Right ventricle myocardium inferior (tissue), 1 donor: ENCODE measurements at places on chromosomes 16 and 17. TPM values are rescaled to one million over a fixed set of nuclear protein-coding genes. Genes with fewer than 3 reads are reported as not detected.

GRCh38 chr17:7445619-7445968, 733 bp downstream of the CHRNB1 start:
- DNase-seq = no peak

GRCh38 chr17:40015998-40016985, 1.1 kb downstream of the CSF3 start:
- no peak for DNase-seq

DNA sequence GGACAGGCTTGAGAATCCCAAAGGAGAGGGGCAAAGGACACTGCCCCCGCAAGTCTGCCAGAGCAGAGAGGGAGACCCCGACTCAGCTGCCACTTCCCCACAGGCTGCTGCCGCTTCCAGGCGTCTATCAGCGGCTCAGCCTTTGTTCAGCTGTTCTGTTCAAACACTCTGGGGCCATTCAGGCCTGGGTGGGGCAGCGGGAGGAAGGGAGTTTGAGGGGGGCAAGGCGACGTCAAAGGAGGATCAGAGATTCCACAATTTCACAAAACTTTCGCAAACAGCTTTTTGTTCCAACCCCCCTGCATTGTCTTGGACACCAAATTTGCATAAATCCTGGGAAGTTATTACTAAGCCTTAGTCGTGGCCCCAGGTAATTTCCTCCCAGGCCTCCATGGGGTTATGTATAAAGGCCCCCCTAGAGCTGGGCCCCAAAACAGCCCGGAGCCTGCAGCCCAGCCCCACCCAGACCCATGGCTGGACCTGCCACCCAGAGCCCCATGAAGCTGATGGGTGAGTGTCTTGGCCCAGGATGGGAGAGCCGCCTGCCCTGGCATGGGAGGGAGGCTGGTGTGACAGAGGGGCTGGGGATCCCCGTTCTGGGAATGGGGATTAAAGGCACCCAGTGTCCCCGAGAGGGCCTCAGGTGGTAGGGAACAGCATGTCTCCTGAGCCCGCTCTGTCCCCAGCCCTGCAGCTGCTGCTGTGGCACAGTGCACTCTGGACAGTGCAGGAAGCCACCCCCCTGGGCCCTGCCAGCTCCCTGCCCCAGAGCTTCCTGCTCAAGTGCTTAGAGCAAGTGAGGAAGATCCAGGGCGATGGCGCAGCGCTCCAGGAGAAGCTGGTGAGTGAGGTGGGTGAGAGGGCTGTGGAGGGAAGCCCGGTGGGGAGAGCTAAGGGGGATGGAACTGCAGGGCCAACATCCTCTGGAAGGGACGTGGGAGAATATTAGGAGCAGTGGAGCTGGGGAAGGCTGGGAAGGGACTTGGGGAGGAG, at the start of gene CSF3:
Gene CSF3, plus strand, starts transcription at position 436 of the 993 bp plus-strand sequence. Its CDS starts 35 bp downstream, at position 471.
- DNase-seq = no peak

DNA sequence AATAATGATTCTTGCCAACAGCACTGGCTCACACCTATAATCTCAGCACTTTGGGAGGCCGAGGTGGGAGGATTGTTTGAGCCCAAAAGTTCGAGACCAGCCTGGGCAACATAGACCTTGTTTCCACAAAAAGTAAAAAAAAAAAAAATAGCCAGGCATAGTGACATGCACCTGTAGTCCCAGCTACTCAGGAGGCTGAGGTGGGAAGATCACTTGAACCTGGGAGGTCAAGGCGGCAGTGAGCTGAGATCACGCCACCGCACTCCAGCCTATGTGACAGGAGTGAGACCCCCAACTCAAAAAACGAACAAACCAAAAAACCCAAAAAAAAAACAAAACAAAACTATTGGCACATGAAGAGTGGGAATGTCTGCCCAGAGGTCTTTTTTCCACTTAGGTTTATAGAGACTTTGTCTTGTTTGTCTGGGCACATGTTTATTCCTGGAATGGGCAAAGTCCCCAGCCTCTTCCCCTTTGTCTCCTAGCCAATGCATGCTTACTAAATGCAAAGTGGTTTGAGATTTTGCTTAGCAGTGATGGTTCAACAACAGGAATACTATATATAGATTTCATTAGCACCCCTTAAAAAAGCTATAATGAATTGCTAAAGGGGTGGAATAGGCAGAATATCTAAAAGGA, 25.9 kb downstream of the NMT1 start:
- no peak for DNase-seq

DNA sequence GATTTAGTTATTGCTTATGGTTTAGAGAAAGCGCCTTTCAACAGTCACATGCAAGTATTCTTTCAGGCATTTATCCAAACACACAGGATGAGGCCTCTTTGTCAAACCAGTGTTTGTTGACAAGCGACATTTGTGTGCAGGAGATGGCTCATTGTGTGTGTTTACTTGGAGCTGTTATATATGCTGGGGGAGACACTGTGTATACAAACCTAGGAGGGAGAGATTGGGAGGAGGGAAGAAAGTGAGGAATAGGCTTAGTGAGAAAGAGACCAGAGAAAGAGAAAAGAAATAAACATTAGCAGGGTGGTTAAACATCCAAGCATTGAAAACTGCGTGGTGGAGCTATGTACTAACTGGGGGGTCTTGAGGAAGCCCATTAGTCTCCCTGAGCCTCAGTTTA, 437.6 kb downstream of the MAF start:
- no peak for DNase-seq

- DNase-seq = no peak
These were observed 43.2 kb downstream of the TMEM11 start for GRCh38 chr17:21170809-21171208.

GRCh38 chr17:51445946-51446345, 185.6 kb downstream of the UTP18 start:
- no peak for DNase-seq

GRCh38 chr16:75273054-75273925, 21.9 kb upstream of the BCAR1 start:
- DNase-seq = no peak

DNA sequence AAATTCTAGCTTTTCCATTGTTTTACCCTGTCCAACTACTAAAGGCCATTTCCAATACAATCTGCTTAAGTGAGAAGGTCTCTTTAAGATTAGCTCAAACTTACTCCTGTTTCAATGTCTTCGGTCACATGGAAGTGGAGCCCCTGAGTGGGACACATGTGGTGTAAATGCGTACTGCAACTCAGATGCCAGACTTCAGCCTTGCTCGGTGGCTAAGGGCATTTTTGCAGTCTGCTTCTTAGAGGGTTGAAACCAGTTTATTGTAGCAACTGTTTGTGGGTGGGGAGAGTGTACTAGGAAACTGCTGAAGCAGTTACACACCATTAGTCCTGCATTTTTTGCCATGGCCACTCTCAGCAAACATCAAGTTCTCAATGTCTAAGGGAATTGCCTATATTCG, 140.6 kb downstream of the PARN start:
- DNase-seq = no peak

DNA sequence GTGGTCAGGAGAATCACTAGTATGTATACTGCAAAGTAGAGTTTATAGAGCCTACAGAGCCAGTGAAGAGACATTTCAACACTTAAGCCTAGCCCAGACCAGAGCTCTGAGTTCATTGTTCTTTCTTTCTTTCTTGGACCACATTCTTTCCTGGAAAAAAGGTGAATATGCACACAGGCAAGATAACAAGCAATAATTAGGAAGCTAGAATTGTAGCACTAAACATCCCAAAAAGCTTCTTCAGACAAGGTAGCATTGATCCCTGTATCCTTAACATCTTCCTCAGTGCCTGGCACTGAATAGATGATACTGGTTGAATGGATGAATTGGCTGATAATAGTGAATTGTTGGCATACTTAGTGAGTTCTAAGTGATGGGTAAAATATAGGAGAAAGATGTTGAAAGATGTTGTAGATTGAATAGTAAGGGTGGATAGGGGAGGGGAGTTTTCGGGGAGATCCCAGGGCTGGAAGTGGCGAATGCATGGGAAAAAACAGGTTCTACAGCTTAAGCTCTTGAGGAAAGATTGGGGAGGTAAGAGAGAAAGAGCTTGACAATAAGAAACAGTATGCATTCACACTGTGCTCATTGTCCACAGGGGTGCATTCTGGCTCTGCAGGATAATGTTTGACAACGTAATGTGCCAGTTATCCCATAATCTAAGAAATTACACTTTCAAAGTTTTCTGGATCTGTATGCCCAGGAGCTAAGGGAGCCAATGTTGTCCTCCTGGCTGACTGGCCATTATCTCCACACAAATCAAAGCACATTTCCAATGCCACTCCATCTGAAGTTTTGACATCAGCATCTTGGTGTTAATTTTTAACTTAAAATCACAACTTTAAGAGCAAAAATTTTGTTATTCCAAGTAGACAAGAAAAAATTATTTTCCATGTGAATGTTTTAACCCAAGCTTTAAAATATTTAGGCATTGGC, 35.6 kb downstream of the TUBD1 start:
- DNase-seq = no peak

- DNase-seq = no peak
These were observed 11.1 kb downstream of the TNS4 start for GRCh38 chr17:40490289-40490853.

DNA sequence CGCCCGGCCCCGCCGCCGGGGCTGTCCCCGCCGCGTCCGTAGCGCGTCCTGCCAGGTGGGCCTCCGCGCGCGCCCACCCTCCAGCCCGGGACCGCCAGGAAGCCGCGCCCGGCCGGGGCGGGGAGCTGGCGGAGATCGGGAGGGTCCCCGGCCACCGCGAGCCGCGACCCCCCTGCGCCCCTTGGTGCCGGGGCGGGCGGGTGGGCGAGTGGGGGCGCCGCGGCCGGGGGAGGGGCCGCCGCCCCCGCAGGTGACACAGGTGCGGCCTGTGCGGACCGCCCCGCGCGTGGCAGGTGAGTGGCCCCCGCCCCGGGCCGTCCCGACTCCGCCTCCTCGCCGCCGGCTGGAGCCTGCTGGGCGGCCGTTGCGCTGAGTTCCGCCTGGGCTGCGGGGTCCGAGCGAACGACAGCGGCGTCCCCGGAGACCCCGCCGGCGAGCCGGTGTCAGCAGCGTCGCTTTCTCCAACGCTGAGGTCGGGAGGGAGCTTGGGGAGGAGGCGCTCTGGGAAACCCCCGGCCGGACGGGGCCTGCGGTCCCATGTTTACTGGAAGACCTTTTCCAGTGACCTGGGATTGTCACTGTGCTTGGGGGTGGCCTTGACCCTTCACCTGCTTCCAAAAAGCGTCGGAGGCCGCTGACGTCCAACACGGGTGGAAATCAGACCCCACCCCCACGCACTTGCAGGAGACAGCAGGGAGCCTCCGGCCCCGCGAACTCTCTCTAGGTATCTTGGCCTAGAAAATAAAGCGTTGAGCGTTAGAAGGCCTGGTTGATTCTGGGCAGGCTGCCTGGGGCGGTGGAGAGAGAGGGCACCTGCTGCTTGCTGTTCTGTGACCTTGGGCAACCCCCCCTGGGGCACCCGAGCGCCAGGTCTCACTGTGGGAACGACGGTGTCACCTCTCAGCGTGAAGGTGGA, 542 bp downstream of the KLHL36 start:
- no peak for DNase-seq

DNA sequence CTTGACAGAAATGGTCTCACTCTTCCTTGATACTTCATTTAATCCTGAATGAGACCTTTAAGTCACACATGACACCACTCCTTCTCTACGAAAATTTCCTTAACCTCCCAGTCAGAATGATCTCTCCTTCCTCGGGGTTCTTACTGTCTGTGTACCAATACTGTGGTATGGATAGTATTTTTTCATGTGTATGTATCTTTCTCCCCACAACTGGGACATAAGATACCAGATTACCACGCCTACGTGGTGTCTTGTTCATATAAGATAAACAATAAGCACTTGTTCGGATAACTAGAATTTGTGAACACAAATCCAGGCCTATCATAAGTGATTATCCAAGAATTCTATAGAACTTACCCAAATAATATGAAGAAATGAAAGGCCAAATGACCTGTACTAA, 11.3 kb downstream of the NUP88 start:
- DNase-seq = no peak

The EME1 gene
- total RNA-seq = 0.60 TPM

The FOXL1 gene
- total RNA-seq = 0.60 TPM

The TP53TG3C gene
- 0.46 TPM for total RNA-seq

The NPIPB6 gene
- 0.73 TPM for total RNA-seq

The HOXB8 gene
- not detected for total RNA-seq

The TNFAIP1 gene
- 32.9 TPM for total RNA-seq

The BCAS3 gene
- 13.3 TPM for total RNA-seq

The CACNG3 gene
- not detected for total RNA-seq

The SYNGR2 gene
- 120 TPM for total RNA-seq

The DOC2B gene
- 4.5 TPM for total RNA-seq

The GNG13 gene
- total RNA-seq = not detected

The AANAT gene
- not detected for total RNA-seq

The HS3ST3A1 gene
- 0.57 TPM for total RNA-seq
